ENCODE measurements at places on chromosomes 4 and X.

DNA sequence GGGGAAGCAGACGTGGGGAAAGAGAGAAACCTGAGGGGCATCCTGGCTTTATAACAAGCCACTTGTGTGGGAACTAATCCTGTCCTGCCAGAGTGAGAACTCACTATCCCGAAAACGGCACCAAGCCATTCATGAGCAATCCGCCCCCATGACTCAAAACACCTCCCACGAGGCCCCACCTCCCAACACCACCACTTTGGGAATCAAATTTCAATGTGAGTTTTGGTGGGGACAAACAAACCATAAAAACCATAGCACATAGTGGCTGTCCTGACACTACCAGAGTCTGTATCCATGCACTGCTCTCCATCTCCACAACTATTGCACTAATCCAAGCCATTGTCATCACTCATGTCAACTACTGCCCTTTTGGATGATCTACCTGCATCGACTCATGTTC lies 28.5 kb upstream of the SEPTIN6 start:
- no peak for DNase-seq

DNA sequence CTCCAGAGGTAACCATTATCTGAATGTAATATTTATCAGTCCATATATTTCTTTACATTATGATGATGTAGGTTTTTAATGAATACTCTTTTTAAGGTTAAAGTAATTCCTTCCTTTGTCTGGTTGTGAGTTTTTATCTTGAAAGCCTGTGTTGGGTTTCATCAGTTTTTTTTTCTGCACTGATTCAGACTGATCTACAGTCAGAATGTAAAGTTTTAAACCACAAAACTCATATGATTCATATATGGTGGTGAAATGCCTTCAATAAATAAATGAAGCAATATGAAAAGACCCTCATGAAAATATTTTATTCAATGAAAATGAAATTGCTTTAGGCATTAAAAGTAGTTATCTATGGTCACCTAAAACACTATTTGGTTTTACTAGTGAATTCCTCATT lies 47.1 kb downstream of the SORBS2 start:
- no peak for DNase-seq

DNA sequence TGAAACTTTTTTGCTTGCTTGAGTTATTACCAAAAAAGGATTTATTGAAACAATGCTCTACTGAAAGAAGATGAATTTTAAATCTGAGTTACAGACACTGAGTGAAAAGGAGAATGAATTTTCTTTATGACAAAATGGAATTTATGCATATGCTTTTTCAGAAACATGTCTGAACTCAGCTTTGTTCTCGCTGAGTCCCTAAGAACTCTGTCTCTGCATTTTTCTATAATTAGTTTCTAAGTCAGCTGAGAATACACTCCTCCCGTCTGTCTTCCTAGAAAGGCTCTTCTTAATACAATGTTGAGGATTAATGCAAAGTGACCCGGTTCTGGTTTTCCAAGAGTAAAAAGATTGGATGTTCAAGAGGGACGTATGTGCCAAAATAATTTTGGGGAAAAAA lies 463.5 kb downstream of the NKX6-1 start:
- no peak for DNase-seq

DNA sequence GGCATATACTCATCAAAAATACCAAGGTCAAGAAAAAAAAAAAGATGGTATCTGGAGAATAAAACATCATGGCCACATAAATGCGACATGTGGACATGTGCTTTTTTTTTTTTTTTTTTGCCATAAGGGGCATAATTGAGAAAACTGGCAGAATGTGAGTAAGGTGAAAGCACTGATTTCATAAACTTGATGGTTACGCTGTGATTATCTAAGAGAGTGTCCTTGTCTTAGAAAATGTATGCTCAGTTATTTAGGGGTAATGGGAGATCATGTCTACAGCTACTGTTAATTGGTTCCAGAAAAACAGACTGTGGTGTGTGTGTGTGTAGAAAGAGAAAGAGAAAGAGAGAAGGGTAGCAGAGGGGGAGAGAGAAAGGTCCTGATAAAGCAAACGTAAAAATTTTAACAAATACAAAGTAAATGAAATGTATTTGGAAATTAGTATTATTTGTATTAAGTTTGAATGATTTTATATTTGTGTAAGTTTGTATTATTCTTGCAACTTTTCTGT lies 8.1 kb downstream of the DNAJB14 start:
- no peak for DNase-seq

- DNase-seq = no peak
Measured at GRCh38 chrX:421646-422391, 35.1 kb upstream of the PPP2R3B start.

DNA sequence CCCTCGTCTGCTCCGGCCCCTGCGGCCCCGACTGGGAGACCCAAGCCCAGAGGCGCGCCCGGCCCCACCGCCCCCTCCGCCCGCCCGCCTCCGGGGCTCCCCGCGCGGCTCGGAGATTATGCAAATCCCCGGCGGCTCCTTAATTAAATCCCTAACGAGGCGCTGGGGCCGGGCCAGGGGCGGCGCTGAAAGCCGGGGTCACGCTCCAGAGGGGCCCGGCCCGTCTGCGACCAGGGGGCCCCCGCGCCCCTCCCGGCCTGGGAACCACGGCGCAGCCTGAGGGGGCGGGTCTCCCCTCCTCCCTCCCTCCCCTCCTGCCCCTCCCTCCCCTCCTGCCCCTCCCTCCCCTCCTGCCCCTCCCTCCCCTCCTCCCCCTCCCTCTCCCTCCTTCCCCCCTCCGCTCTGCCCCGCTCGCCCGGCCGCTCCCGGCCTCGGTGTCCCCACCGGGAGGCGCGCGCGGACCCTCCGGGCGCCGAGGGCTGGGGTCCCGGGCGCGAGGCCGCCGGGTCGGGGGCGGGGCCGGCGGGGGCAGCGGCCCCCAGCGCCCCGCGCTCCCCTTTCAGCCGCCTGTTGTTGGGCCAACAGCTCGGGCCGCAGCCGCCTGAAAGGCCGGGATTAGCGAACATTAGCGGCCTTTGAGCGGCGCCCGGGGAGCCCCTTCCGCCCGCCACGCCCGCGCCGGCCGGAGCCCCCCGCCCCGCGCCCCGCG lies 25.9 kb upstream of the FGFR3 start:
- DNase-seq = no peak

All from activated CD4-positive, CD25-positive, alpha-beta regulatory T cell (primary cell).